GM12864 (cell line): ENCODE measurements at places on chromosomes 1 and 21.

- DNase-seq, result no peak
Observed at GRCh38 chr1:172669011-172669410, 10.1 kb downstream of the FASLG start.

DNA sequence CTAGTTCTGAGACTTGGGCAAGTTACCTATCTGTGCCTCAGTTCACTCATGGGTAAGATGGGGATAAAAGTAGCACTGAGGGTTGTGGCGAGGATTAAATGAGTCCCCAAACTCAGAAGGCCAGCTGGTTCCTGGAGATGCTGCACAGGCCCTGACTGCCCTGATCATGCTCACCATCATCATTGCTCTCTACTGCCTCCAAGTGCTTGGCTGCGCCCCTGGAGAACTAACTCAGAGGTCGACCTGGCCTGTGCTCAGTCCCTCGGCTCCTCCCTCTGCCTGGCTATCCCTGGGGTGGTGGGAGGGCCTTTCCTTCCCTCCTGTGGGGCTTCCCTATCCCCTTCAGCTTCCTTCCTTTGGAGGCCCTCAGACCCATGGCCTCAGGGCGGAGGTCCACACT, 5.6 kb downstream of the SLC5A9 start:
- no peak for DNase-seq

DNA sequence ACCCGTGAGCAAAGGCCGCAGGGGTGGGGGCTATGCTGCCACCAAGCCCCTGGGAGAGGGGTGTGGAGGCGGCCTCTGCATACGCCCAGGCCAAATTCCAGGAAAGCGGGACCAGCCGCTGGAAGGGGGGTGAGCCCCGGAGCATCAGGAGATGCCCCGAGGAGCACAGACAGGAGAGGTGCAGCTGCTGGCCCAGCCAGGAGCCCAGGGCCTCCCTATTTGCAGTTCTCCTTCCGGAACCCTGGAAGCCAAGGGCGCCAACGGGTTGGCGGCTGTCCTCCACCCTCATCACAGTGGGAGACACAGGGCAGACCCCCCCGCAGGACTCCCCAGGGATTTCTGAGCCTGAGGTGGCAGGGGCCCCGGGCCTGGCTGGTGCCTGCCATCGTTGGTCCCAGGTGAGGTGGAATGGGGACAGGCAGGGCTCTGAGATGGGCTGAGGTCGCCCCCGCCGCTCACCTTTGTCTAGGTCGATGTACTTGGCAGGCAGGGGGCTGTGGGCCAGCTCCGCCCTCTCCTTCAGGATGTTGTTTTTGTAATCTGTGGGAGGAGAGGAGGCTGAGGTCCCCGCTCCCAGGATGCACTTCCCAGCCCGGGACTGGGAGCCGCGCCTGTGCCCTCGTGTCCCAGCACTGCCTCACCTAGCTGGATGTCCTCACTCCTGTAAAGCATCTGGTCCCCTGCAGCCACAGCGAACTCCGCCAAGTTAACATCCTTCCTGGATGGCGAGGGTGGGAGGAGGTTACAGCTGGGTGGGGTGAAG, 4.4 kb upstream of the DVL1 start:
- no peak for DNase-seq

DNA sequence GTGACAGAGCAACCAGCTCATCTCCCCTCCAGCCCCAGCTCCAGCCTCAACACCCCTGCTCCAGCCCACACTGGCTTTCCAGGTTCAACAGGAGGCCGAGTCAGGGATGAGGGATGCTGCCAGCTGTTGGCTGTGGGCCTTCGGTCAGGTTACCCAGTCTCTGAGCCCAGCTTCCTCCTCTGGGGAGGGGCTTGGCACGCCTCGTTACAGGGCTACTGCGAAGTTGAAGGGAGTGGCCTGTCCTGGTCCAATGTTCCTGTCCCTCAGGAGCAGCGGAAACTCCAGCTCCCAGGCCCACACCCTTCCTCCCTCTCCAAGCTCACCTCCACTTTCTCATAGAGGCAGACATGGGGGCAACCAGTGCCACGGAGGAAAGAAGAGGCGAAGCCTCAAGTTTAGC, 15.1 kb upstream of the TAS1R2 start:
- no peak for DNase-seq

- DNase-seq, result no peak
Observed at GRCh38 chr1:225813214-225813964, 3.5 kb downstream of the EPHX1 start.

- peak; percentile 98 for DNase-seq
Observed at GRCh38 chr1:59814180-59814900, 409 bp upstream of the HOOK1 start.

DNA sequence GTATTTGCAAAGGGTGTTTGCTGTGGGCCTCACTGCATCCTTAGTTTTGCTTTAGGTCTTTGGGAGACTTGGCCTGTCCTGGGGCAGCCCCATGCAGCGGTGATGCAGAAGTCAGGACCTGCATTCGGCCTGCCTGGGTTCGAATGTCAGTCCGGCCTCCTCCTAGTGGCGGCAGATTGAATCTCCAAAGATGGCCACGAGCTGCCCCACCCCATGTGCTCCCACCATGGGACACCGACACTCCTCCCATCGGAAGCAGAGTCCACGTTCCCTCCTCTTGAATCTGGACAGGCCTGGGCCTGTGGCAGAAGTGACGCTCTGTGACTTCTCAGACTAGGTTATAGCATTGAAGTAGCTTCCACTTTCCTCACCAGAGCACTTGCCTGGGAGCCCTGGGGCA, 16.3 kb upstream of the NPPB start:
- DNase-seq, result no peak

GRCh38 chr1:118751166-118751565, 237.0 kb downstream of the TBX15 start:
- DNase-seq, result no peak

- DNase-seq, result no peak
Observed at GRCh38 chr1:178490136-178490535, 6.6 kb downstream of the CLEC20A start.

- no peak for DNase-seq
Observed at GRCh38 chr1:200314085-200314750, 95.6 kb downstream of the ZNF281 start.

- DNase-seq, result no peak
Observed at GRCh38 chr1:203324105-203325025, 19.0 kb downstream of the BTG2 start.

- no peak for DNase-seq
Observed at GRCh38 chr1:64296459-64296858, 93.0 kb downstream of the UBE2U start.

DNA sequence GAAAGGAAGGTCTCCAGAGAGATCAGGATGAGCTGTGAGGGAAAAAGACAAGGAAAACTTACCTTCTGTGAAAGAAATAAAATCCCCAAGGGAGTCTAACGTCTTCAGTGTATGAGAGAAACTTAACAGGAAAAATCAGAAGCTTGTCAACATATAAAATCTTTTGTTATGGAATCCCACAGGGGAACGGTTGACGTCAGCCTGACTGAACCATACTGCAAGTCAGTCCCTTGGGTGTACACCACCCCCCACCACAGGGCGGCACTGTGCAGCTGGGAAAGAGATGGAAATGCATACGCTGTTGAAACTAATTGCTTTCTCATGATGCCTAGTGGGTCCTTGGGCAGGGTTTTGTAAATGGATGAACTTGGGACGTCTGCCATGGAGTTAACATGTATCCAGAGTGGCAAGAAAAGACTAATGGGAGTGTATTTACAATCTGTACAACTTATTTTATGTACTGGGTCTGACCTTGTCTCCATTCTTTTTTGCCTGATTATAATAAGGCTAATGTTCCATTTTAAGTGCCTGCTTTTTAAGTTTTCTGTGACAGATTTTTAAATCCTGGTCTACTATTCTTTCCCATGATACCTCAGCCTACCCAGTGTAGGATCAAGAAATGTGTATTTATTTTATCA, 22.7 kb downstream of the UTP25 start:
- DNase-seq, result no peak

- DNase-seq, result no peak
Observed at GRCh38 chr1:167713330-167714081, 8.3 kb upstream of the MPZL1 start.

- no peak for DNase-seq
Observed at GRCh38 chr1:154750681-154751665, 119.1 kb downstream of the KCNN3 start.

DNA sequence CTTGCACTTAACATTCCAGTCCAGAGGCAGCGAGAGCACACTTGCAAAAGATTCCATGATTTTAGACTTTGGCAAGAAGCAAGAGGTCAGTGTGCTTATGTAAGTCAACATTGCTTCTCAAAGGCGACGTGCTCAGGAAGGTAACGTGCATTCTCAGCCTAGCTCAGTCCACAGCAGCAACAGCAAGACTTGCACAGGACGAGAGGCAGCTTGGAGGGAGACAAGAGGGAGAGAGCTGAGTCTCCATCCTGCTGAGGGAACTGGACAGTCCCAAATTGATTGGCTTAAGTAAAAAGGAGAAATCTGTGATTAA, 56.5 kb downstream of the PTP4A2 start:
- DNase-seq, result no peak

DNA sequence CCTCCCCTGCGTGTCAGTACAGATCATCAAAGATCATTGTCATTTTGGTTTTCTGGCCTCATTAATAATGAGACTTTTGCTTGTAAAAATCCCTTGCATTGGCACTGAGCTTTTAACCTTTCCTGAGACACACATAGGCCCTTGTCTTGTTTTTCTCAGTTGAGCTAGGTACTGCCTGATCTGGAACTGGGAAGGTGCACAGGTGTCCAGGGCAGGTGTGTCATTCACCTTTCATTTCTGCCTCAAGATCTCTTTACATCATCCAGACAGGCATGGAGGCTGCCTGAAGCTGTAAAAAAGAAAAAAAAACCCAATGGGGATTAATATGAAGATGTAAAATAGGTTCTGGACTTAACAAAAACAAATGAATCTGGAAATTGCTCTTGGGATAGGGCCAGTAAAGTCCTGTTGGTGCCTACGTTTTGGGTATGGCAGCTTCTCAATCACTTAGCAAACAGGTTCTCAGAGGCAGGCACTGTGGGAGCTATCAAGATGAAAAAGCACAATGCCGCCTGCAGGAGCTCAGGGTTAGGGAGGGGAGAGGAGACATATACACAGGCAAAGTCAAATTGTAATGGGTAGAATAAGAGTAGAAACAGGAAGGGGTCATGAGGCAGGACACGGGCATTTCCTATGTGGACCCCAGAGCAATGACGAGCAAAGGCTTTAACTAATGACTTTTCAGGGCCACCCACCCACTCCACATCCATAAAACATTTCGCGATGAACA, 1.0 kb upstream of the KCNC4 start:
- DNase-seq, result no peak

- DNase-seq, result no peak
Observed at GRCh38 chr1:26706315-26706714, 10.5 kb downstream of the ARID1A start.

DNA sequence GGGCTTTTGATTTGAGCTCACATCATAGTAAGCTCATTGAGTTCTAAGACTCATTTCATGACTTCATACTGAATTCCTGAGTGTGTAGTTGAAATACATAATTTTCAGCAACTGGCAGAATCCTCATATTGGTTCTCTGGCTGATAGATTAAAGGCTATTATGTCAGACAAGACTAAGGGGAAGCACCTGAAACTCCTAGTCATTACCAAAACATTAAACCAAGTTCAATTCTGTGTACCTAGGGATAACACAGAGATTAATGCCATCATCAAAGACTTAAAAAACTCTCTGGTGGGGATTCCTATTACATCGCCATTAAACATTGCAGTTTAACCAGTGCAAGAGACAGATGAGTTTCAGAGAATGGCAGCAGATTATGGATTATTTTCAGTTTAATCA, 339.1 kb downstream of the PTPRC start:
- no peak for DNase-seq

- DNase-seq, result no peak
Observed at GRCh38 chr21:42971897-42972275, 2.5 kb upstream of the PKNOX1 start.

- DNase-seq, result no peak
Observed at GRCh38 chr1:60073605-60074278, at the start of gene C1orf87. Gene C1orf87 (minus strand): TSS chr1:60073770. CDS start chr1:60072643, 1,127 bp downstream.

DNA sequence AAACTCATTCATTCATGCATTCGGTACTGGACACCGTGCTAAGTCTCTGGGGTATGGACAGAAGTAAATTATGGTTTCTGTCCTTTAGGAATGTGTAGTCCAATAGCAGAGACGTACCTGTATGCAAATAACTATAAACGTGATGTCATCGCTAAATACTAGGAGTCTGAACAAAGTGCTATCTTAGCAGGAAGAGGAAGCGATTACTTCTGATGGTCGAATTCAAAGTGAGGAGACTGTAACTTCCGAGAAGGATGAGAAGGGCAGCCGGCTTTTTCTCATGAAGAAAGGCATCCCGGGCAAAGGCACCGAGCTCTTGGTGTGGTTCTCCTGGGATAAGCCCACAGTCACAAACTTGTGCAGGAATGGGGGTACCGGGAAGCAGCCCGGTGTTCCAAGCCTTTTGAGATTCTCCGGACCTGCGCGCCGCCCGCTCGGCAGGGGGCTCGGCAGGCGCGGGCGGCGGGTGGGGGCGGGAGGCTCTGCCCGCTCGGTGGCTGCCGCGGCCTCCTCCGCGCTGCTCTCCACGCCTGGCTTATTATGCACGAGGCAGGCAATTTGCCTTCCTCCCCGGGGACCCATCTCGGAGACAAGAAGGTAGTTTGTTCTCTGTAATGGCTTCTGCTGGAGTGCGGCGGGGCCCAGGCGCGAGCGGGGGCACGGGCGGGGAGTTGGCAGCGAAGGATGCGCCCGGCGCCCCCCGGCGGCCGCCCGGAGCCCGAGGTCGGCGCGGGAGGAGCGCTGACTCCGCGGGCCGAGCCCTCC, 67.5 kb upstream of the CD1D start:
- no peak for DNase-seq

- no peak for DNase-seq
Observed at GRCh38 chr1:244802041-244802440, 33.4 kb upstream of the COX20 start.

DNA sequence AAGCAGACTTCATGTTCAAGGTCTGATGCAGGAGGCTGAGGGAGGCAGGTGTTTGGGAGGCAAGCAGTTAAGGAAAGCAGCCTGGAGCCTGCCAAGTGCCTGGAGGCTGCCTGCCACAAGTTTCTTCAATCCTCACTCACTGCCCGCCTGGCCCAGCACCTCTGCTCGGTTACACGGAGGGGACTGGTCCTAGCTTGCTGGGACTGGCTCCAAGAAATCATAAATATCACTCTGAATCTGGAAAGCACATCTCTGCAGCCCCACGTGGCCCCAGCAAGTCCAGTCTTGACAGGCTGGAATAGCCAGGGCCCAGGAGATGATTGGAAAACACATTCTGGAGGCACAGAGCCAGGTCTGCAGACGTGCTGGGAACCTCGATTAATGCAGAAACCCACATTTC, 83.9 kb downstream of the BCAR3 start:
- DNase-seq, result no peak

GRCh38 chr1:60963167-60963940, 119.0 kb upstream of the NFIA start:
- no peak for DNase-seq

GRCh38 chr1:25774921-25775771, 24.8 kb upstream of the SELENON start:
- peak; percentile 18 for DNase-seq

- DNase-seq, result no peak
Observed at GRCh38 chr1:9346566-9346965, 53.9 kb downstream of the SPSB1 start.

DNA sequence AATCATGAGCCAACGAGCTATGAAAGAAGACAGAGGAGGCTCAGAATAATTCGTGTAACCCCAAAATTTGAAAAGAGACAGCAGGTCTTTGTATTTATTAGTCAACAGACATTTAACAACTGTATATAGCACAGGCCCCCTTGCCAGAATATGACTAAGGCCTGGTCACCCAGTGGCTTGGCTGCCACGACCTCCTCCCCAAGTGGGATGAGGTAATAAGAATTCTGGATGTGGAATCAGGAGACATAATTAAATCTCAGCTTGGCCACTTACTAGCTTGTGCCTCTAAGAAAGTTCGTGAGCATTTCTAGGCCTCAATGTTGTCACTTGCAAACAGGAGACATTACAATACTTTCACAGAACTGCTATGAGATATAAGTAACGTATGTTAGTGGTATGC, 134.2 kb upstream of the TNFSF4 start:
- no peak for DNase-seq
